ENCODE measurements at places on chromosomes 2 and 18.

DNA sequence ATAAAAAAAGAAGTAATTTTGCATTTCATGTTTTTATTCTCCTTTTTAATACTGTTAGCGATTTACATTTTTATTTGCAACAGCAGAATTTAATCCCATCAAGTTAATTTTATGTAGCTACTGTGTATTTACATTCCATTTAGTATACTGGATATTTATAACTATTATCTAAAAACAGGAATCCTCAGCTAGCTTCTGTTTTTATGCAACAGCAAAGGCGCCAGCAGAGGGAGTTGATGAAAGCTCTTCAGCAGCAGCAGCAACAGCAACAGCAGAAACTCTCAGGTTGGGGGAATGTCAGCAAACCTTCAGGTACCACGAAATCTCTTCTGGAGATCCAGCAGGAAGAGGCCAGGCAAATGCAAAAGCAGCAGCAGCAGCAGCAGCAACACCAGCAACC, 26.2 kb upstream of the SNORC start:
- DNase-seq, result no peak

DNA sequence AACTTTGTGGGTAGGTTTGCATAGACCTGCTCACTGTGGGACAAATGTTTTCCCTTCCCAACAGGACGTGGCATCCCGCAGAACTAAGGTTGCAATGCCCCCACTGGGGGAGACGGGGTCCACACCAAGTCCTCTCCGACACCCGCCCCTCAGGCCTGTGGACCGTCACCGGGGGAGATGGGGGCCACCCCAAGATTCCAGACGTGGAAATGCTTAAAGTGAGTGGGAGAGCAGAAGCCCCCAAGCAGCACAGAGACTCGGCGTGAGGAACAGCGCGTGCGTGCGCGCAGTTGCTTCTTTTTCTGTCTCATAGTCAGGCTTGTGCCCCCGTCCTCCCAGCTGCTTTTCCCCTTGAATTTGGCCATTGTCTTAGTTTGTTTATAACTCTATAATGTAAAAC, 826.3 kb upstream of the SALL3 start:
- no peak for DNase-seq

DNA sequence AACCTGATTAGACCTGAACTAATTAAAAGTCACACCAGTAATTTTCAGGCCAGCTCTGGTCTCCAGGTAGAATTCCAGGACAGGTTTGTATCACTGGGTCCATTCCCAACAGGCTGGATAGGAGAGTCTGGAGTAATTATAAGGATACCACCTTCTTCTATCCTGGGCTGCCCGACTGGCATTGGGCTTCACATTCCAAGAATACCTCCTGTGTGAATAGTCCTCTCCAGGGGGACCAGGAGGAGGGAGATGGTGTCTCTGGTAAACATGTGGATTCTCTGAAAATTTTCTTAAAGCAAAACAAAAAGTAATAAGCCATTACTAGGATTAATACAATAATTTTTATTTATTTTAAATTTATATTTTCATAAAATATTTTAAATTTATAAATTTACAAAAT, 17.3 kb downstream of the DUSP11 start:
- DNase-seq, result no peak

DNA sequence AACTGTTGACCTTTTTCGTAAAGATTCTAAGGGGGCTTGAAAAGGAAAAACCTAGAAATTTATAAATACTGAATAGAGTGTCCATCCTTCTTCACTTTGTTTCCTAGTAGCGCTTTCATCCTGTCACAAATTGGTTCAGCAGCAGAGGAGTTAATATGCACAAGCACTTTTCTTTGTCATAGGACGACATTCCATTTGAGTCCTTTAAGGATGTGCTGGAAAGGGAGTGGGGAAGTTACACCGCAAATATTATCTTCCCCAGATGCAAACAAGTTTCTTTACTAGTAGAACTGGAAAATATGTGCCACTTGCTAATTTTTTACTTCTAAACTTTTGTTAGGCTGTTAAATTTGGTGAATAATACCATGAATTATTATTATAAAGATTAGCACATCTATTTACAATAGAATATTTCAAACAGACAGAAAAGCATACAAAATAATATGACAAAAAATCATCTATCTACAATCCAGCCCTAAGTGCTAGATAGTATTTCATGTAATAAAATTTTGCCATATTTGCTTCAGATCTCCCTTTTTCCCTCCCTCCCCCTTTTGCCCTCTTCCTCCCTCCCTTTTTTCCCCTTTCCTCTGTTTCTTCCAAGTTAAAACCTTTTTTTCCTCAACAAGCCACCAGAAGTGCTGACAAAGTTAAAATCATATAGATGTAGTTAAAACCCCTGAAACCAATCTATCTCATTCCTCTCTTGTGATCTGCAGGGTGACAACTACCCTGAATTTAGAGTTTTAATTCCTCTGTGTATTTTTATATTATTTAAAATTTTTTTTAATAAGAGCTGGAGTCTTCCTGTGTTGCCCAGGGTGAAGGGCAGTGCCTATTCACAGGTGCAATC, 50.5 kb upstream of the MAP4K3 start:
- no peak for DNase-seq

- no peak for DNase-seq
These were observed 31.9 kb downstream of the PRKRA start for GRCh38 chr2:178419123-178419522.

GRCh38 chr18:7609617-7610016, 42.5 kb downstream of the PTPRM start:
- no peak for DNase-seq

DNA sequence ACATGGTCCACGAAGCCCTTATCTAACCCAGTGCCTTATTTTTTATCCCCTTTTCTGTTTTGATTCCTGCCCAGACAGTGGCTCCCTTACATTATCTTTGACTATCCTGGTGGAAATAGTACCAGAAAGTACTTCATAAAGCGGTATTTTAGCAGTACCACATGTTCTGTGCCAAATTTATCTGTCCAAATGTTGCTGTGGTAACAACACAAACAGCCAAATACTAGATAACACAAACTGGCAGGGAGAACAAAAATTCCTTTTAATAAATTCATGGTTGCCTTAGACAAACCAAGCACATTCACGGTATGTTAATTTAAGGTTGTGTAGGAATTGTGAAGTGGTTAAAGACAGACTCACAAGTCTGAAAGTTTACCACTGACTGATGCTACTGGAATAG, 187.9 kb upstream of the LHCGR start:
- no peak for DNase-seq

- DNase-seq, result no peak
These were observed 636.1 kb downstream of the TDRD15 start for GRCh38 chr2:21759819-21760218.

DNA sequence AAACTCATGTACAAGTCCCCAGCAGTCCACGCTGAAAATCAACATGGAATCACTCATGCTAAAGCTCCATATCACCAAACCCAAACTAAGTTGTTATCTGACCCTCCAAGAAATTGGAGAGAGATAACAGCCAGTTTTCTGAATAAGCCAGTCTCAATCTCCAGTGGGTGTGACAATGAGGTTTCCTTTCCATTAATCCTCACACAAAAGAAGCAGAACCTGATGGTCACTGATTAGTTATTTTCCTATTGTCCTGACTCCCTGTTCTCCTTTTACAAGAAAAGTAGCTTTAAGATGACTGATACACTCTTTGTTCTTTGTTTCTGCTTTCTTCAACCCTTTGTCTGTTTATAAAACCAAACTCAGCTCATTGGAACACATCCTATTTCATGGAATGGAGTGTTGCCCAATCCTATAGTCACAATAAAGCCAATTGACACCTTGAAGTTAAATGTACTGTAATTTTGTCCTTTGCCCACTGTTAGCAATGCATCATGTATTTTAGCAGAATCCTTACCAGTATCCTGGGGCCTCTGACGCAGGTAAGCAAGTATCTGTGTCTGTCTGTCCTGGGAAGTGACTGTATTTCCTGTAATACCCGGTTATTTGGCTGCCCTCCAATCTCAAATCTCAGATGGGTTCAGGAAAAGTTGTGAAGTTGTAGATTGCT, 30.6 kb upstream of the SH3RF3 start:
- DNase-seq, result no peak

DNA sequence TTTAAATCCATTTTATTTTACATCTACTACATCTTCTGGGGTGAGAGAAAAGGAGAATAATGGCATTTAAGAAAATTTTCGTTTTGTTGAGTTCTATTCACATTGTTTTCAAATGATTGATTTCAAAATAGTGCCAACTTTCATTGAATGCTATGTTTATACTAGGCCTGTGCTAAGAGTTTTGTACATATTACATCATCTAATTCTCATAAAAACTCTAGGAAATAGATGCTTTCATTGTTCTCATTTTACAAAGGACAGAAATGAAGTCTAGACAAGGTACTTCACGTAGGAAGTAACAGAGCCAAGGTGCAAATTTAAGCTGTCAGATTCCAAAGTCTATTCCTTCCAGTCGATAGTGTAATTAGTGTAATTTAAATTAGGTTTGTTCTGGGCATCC, 402.8 kb upstream of the UBE2E3 start:
- no peak for DNase-seq

GRCh38 chr2:150409196-150409595, 78.3 kb downstream of the RND3 start:
- DNase-seq, result no peak

GRCh38 chr2:54876764-54877163, 153.3 kb downstream of the EML6 start:
- no peak for DNase-seq

DNA sequence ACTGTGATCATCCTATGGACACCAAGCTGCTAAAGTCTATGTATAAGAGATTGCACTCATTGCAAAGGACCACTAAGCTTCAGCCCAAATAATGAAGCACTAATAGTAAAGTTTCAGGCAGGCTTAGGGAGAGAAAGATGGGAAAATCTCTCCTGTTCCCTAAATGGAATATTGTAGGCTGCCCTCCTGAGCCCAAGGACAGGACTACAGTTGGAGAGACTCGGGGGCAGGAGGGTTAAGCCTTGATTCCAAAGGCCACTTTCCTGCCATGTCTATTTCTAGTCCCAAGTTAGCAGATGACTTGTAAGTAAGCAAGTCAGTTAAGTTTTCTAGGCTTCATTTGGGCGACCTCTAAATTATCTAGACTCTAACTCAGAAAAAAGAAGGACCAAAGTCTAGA, 9.0 kb downstream of the TMEM247 start:
- DNase-seq, result no peak

DNA sequence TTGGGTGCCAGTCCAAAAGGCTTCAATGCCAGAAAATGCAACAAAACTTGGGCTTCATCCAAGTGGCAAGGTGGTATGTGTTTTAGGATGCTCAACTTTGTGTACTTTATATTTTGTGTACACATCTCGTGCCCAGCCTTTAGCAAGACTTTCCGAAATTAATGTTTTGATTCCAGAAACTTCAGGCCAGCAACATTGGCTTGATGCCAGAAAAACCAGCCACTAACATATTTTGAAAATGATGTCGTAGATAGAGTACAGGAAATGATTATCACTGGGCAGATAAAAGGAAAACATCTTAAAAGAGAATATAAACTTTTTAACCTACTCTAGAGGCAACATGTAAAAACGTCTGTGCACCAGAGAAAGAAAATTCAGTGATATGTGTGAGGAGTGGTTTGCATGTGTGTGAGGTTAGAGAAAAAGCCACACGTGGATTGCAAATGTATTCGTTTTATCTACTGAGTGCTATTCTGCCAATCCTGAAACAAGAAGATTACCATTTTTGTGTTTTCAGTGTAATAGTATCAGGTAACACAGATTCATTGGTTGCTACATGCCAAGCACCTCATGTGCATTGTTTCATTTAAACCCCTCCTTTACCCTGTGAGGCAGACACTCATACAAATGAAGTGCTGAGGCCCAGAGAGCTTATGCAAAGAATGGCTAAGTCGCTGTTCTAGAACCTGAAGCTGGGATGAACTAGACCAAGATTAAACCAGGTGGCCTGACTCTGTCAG, 264.8 kb downstream of the C1D start:
- no peak for DNase-seq

DNA sequence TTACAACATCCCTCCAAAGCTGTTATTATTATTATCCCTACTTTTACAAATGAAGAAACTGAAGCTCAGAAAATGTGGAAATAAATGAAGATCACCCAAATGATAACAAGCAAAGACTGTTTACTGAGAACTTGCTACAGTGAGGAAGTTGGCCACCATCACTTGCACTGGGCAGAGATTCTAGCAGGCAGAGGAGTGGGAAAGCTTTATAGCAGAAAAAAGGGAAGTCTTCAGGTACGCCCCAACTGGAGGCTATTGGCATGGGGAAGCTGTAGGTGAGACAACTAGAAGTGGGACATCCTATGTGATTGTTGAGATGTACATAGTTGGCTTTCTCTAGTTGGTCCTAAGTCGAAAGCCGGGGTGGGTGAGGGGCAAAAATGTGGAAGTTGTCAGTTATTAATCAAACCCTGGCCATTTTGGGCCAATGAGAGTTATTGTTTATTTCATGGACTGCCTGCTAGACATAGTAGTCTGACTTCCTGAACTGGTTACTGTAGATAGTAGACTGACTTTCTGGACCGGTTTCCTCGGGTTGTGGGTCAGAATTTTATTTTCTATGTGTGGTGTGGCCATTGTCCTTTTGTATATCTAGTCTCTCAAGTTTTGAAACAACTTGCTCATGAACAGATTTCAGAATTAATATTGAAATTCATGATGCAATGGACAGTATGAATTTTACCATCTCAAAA, 40.2 kb upstream of the STAT4 start:
- no peak for DNase-seq

- DNase-seq, result no peak
These were observed 22.8 kb upstream of the CCNYL1 start for GRCh38 chr2:207688597-207688996.

DNA sequence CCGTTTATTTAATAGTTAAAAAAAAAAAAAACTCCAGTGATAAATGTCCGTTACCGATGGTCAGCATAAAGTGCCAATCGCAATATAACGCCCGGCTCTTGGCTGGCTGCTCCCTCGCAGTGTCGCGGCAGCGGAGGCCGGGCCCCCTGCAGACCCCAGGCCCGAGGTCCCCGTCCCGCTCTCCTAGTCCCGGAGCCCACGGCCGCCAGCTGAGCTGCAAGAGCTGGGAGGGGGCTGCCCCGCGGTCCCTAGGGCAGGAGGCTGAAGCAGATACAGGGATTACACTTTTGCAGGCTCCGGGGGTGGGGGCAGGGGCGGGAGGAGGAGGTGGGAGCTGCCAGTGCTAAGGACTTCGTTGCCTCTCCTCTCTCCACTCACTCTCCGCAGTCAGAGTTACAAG, 6.9 kb downstream of the OSR1 start:
- DNase-seq, result no peak

All from stimulated activated CD4-positive, alpha-beta T cell treated with anti-CD3 and anti-CD28 coated beads, Interleukin-4, amount 100 ng/mL, for 4 hours (primary cell).